SK-MEL-5 (cell line): ENCODE measurements at places on chromosomes 6 and 20.

DNA sequence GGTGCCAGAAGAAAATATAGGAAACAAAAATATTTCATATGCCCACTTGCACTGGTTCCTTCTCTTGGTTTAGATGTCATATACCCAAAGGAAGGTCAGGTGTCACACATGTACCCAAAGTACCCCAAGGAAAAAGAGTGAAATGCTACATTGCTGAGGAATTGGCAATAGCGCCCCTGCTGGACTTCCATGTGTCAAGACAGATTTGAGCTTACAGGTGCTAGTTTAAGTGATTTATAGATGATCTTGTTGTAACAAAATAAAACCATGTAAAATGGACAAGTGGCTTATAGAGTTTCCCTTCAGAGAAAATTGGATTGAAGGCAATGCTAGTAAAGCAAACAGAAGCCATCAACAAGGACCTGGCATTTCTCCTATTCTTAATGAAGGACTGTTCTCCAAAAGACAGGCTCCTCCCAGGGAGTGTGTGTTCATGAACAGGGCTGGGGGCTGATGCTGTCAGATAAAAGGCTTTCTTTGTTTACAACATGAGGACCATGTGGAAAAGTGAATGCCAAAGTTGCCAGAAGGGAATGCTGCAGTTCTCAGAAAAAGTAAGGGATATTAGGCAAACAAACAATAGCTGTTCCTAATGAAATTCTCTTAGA lies 64.3 kb upstream of the PAK5 start:
- peak; percentile 52 for DNase-seq

DNA sequence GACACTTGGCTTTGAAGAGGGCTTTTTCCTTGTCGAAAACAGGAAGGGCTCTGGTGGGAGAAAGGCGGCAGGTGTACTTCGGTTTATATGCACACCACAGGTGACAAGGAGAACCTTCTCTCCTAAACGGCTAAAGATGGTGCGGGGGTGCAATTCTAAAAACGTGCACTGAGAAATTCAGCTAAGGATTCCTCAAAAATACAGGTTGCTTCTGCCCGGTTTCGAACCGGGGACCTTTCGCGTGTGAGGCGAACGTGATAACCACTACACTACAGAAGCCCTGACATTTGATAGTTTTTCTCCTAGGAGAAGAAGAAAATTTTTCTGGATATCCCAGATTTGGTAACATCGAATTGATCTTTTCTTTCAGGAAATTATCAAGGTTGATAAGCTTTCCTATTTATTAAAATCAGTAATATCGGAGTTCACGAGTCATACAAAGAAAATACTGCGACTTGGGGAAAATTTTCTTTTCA lies 32.0 kb downstream of the POM121L2 start:
- peak; percentile 79 for DNase-seq

DNA sequence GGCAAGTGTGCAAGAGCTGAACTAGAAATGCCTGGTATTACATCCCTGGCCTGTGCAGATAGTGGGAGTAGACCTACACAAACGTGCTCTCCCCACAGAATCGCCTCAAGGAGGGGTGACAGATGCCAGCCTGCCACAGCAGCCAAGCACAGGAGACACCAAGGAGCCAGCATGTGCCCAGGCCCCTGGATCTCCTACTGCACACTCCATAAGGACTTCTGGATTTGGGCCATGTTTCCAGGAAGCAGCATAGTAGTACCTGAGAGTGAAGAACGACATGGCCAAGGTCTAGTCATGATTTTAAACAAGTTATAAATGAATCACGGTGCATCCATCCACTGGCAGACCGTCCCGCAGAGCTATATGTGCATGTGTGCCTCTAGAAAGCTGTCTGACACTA lies 232.2 kb downstream of the SYNDIG1 start:
- no peak for DNase-seq

DNA sequence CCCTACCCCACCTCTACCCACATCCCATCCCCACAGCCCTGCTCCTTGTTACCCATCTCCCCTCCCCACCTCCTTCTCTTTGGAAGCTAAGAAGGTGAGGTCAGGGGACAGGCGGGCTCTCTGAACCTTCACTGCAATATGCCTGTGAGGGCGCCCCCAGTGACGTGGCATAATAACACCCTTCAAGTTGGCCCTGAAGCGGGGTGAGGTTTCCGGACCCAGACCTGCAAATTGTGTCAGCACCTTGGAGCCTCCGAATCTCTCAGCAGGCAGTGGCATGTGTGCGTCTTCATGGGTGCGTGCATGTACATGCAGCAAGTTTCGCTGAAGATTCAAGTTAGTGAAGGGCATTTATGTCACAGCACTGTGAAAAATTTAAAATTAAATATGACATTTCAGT lies 114.6 kb downstream of the SOBP start:
- DNase-seq, result no peak

DNA sequence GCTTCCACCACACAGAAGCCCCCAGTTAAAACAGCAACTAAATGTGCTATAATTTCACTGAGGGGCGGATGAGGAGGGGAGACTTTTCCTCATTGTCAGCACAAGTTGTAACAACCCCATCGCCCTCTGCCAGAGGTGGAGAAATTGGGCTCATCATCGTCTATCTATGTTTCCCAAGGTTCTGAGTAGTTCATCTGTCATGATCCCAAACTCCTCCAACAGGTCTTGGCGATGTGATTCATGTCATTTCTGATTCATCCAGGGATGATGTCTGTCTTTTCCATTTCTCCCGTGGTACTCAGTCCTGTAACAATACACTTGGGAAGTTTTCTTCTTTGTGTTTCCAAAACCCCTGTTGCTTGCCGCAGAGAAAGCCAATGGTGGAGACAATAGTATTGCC lies 51.0 kb downstream of the TFAP2A start:
- DNase-seq, result no peak
